ENCODE measurements at places on chromosomes 7 and 10. TPM values are rescaled to one million over a fixed set of nuclear protein-coding genes. Genes with fewer than 3 reads are reported as not detected.
A peak's percentile ranks its signal among the peaks of the same experiment; 100 is the strongest.

NUTM2B gene
- 0.17 TPM for total RNA-seq

AKR1C8 gene
- not detected for total RNA-seq

DNA sequence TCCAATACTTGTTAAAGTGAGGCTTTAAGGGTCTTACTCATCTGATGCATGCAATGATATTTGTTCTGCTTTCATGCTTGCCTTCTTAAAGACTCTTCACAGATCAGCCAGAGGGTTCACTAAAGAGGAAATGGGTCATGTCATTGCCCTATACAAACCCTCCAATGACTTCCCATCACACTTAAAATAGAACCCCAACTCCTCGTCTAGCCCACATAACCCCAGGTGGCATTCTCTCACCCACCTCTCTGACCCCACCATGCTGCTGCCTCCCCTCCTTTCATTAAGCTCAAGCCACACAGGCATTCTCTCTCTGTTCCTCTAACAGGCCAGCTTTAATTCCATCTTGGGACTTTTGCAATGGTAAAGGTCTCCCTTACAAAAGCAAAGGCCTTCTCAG is 253.6 kb downstream of the GRID1 start:
- DNase-seq: no peak

DNA sequence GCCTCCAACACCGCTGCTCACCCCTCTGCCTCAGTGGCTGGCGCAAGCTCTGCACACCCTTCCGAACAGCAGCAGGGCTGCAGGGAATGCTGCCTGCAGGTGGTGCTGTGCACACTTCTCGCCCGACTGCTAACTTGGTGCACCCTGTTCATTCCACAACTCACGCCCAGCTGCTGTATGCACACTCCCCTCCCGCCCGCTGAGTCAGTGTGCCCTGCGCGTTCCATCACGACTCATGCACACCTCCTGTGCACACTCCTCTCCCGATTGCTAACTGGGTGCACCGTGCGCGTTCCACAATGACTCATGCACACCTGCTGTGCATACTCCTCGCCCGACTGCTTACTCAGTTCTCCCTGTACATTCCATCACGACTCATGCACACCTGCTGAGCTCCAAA is 21.5 kb downstream of the ADARB2 start:
- DNase-seq: peak; percentile 64

- DNase-seq: no peak
These were observed 64.8 kb downstream of the CALD1 start for GRCh38 chr7:134844200-134844599.

DNA sequence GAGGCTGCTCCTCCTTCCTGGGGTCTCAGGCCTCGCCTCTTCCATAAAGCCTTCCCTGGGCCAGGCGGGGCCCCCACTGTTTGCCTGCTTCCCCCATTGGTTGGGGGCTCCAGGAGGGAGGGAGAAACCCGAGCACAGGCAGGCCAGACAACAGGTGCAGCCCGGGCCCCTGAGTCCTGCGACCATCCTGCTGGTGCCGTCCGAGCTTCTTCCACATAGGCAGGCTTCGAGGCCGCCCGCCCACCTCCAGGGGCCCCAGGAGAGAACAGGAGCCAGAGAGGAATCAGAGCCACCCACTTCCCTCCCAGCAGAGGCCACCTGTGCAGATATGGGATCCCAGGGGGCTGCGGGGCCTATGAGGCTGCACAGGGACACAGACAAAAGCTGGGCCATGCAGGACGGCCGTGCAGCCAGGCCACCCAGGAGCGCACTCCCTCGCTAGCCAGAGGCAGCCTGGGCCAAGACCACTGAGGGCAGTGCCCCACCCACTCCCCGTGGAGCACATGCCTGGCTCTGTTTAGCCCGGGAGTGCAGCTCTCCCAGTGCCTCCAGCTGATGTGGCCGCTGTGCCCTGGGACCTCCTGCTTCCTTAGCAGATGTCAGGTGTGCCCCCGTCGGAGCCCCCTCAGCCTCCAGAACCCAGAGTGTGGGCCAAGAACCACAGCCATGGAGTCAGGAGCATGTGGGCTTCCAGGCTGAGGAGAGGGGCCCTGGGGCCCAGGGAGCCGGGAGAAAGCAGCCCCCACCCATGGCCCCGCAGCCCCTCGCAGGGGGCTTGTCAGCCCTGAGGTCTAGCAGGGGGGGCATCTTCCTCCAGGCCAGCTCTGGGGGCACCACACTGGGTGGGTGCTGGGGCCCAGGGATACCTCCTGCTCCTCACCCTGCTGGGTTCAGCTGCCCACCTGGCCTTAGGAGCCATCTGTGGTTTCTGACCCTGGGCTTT is 59.9 kb upstream of the INPP5A start:
- DNase-seq: no peak

GRCh38 chr10:14936584-14936983 is 17.3 kb downstream of the DCLRE1C start:
- DNase-seq: no peak

DNA sequence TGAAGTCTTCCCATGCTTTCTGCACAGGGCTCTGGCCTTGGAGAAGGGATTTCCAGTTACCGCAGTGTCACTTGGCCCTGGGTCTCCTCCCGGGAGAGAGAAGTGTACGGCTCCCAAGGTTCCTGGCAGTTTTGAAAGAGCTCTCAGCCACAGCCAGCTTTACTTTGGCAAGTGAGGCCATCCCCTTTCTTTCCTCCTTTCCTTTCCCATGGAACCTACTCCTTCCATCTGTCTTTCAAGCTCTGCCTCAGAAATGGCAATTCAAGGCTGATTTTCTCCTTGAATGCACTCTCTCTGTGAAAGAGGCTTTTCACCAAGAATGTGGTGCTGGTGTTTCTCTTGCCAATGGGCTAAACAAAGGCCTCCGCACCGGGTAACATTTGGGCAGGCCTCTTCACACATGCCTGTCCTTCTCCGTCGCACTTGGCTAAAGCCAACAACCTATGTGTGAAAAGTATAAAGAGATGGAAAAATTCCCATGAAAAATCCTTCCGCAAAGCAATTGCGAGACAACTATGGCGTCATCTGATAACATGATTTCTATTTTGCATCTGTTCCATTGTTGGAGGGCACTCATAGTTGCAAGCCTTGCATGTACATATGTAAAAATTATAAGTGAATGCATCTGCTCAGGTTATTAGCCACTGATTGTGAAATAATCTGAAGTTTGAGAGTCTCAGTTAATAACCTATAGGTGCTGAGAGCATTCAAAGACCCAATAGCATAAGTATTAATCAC is 125.4 kb downstream of the PFKFB3 start:
- no peak for DNase-seq

- DNase-seq: no peak
These were observed 32.1 kb downstream of the HIPK2 start for GRCh38 chr7:139745678-139746143.

DNA sequence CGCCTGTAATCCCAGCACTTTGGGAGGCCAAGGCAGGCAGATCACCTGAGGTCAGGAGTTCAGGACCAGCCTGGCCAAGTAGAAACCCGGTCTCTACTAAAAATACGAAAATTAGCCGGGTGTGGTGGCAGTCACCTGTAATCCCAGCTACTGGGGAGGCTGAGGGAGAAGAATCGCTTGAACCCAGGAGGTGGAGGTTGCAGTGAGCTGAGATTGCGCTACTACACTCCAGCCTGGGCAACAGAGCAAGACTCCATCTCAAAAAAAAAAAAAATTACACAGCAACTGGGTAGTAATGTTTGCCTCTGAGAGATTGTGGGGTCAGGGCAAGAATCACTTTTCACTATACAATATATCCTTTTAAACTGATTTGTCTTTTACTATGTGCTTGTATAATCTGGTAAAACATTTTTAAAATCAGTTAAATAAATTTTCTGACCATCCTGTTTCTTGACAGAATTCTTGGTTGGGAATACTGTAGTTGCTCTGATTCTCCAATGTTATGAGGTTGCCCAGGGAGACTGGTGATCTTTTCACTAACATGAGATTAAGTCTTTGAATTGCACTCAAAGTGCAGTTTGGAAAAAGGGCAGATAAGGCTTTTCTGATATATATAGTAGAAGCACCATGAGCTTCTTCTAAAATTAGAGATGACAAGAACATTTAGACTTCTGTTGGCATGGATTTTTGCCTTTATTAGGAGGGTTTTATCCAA is 1.5 kb downstream of the ENTPD7 start:
- DNase-seq: no peak

- no peak for DNase-seq
These were observed 7.9 kb upstream of the TAF3 start for GRCh38 chr10:7810443-7810842.

DNA sequence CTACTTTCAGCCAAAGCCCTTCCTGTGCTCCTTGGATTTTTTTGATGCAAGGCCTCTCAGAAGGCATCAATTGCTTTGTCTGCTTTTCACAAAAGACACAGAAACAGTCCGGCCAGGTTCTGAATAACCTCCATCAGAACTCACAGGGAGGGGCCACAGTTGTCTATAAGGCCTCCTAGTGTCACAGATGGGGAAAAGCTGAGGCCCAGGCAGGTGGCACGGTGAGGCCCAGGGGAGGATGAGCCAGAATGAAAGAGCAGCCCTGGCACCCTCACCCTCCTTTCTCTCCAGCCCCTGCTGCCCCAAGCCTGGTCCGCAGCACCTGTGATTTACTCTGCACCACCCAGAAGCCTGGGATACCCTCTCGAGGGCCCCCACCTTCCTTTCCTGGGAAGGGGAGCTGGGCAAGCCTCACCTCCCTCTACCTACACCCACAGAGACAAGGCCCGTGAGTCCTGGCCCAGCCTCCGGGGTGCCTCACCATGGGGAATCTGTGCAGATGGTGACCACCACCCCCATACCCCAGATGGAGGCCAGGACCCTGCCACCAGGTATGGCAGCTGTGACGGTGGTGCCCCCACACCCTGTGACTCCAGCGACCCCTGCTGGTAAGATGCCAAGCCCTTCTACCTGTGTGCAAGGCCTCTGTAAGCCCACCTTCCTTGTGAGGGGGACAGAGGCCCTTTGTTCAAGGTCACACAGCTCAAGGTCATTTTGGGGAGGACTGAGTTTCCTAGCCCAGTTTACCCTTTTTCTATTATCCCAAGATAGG is 26.2 kb upstream of the ZNF467 start:
- peak; percentile 91 for DNase-seq

- no peak for DNase-seq
These were observed 30.4 kb downstream of the VWC2 start for GRCh38 chr7:49803812-49804211.

DNA sequence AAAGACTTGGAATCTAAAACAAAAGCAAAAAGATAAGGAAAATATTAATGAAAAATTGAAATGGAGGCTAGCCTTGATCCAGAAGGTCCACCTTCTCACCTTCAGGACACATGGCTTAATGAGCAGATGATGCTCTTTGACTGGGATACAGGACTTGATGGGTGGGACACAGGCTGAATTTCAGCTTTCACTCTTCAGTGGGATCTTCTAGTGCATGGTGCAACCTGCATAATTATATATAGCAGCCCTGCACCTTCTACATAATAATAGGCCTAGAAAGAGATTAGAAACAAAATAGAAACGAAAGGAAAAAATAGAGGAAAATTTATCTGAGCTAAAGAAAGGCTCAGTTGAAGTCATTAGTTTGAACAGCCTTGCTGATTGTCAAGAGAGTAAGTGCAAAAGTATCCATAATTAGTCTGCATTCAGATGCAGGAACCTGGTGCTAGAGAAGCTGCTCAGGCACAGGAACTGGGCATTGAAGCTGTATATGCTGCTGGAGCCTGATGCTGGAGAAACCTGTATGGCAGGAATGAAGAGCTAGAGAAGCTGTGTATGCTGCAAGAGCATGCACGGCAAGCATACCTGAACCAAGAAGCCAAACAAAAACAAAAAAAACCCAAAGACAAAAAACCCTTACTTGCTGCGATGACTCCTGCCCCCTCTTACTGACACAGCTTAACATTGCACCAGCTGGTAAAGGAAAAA is 19.4 kb downstream of the MKLN1 start:
- no peak for DNase-seq

Measured in H1 (cell line).